ENCODE measurements at places on chromosomes 13 and 19.

DNA sequence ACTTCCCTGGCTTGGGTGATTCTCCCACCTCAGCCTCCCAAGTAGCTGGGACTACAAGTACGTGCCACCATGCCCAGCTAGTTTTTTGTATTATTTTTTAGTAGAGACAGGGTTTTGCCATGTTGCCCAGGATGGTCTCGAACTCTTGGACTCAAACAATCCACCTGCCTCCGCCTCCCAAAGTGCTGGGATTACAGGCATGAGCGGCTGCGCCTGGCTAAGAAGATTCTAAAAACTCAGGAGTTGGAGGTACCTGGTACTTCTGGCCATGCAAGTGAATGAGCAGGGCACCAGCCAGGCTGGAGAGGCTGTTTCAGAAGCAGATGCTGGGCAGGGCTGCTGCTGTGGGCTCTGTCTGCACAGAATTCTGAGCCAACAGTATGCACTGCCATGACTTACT lies 6.1 kb downstream of the MZF1 start:
- DNase-seq = no peak

- no peak for DNase-seq
Observed at GRCh38 chr19:18589380-18590272, 1.0 kb downstream of the REX1BD start.

- no peak for DNase-seq
Observed at GRCh38 chr13:111270765-111271698, 49.4 kb upstream of the TEX29 start.

DNA sequence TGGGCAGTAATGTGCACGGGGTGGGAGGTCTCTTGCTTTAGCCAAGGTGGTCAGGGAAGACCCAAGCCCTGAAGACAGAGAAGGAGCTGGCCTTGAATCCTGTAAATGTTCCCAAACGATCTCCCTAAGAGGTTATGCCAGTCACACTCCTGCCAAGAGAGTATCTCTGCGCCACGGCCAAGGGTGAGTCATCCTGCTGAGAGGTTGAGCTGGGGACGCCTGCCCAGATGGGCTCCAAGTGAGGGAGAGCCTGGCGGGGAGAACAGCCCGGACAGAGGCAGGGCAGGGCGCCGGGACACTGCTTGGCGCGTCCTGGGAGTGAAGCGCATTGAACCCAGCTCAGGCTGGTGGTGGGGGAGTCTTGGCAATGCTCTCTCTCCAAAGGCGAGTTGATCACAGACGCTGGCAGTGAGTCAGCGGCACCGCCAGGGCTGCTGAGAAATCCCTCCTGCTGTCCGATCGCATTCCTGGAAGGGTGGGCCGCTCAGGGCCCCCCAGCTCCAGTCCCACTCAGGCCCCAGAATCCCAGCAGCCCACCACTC lies 16.4 kb downstream of the SULT2B1 start:
- no peak for DNase-seq

GRCh38 chr19:14460935-14461334 lies 14.2 kb downstream of the PTGER1 start:
- DNase-seq = no peak

GRCh38 chr13:51541037-51541436 lies 43.2 kb upstream of the WDFY2 start:
- DNase-seq = no peak

DNA sequence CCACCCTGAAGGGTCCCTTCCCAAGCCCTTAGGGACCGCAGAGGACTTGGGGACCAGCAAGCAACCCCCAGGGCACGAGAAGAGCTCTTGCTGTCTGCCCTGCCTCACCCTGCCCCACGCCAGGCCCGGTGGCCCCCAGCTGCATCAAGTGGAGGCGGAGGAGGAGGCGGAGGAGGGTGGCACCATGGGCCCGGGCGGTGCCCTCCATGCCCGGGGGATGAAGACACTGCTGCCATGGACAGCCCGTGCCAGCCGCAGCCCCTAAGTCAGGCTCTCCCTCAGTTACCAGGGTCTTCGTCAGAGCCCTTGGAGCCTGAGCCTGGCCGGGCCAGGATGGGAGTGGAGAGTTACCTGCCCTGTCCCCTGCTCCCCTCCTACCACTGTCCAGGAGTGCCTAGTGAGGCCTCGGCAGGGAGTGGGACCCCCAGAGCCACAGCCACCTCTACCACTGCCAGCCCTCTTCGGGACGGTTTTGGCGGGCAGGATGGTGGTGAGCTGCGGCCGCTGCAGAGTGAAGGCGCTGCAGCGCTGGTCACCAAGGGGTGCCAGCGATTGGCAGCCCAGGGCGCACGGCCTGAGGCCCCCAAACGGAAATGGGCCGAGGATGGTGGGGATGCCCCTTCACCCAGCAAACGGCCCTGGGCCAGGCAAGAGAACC lies 1.5 kb downstream of the EGLN2 start:
- DNase-seq = no peak

DNA sequence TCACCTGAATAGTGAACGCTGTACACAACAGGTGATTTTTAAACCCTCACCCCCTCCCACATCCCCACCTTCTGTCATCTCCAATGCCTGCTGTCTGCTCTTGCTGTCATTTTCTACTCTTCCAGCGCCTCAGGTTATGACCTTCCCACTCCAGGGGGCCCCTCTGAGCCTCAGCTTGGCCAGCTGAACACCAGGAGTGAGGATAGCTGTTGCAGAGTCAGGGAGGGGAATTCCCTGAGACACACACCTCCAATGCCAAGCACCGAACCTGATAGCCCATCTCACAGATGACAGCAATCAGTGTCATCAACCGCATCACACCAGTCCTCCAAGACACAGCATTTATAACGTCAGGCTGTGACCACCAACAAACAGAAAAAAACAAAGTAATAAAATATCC lies 193.5 kb downstream of the ZNF536 start:
- no peak for DNase-seq

DNA sequence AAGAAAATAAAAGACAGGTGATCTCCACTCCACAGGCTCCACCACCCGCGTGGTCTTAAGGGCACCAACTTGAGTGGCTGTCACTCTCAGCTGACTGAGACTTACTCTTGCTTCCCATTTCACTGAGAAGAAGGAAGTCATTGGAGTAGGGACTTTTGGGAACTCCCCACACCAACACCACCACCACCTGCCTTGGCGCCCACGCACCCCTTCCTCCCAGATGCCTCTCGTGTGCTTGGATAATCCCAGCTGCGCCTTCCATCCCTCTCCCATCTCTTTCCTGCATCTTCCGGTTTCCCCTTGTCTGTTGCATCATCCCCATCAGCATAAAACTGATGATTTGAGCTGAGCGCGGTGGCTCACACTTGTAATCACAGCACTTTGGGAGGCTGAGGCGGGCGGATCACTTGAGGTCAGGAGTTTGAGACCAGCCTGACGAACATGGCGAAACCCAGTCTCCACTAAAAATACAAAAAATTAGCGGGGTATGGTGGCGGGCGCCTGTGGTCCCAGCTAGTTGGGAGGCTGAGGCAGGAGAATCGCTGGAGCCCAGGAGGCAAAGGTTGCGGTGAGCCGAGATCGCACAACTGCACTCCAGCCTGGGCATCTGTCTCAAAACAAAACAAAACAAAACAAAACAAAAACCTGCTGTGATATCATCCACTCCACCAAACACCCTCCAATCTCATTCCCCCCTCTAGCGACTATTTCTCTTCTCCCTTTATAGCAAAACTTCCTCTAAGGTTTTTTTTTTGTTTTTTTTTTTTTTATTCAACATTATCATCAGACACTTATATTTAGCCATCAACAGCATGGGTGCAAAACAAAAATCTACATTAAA lies 25.5 kb downstream of the AP2S1 start:
- DNase-seq = no peak

DNA sequence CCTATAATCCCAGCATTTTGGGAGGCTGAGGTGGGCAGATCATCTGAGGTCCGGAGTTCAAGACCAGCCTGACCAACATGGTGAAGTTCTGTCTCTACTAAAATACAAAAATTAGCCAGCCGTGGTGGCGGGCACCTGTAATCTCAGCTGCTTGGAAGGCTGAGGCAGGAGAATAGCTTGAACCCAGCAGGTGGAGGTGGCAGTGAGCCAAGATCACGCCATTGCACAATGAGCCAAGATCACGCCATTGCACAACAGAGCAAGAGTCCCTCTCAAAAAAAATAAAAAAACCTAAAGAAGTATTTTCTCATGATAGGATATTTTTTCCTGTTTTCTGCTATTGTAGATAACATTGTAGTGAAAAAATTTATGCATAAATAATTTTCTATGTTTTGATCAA lies 13.3 kb downstream of the IFT88 start:
- DNase-seq = no peak

- DNase-seq = no peak
Observed at GRCh38 chr19:45382426-45382825, 12.1 kb upstream of the ERCC2 start.

Data from NCI-H187 (cell line).